ENCODE measurements at places on chromosomes 5 and 9.

DNA sequence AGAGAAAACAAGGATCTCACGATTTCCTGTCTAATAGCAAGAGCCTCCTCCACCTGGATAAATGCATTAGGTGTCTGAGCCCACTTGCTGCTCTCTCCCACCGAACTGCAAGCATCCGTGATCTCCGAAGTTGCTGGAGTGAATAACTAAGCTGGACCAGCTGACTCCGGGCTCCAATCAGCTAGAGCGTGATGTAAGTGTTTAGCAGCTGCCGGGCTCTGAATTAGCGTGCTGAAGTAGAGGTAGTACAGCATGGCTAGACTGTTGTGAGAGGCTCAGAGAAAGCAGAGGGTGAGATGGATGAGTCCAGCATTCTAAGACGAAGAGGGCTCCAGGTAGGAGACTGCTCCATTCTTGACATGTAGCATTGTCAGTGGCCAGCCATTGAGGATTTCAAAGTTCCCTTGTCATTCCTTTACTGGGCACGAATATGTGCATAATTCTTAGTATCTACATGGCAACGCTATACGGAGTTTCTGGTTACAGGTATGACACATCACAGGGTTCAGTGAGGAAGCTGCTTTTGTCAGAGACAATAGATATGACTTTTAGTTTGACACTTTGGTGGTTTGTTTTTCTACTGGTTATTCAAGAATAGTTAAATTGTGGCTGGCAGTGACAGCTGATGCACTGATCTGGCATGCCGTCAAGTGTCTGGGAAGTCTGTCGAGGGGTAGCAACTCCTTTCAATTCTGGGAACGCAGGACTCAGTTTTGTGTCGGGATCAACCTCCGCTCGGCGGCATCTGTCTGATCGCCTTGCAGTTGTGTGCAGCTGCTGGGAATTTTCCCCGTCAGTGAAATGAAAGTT lies 232.6 kb downstream of the MAST4 start:
- DNase-seq: peak; percentile 74

DNA sequence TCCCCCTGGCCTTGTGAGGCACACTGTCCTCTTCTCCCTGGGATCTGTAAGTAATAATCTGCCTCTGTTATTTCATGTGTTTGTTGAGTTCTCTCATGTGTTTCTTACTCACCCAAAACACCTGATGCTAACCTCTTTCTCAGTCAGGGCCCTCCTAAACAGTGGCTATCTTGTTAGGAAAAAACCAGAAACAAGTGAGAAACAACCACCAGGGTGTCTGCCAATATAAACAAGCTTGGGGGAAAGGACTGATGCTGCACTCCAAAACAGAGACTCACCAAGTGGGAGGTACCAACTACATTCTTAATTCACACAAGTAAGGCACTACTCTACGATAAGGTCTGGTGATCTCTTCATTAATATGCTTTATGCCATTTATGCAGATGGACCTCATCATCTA lies 564.4 kb downstream of the SEMA5A start:
- DNase-seq: no peak

DNA sequence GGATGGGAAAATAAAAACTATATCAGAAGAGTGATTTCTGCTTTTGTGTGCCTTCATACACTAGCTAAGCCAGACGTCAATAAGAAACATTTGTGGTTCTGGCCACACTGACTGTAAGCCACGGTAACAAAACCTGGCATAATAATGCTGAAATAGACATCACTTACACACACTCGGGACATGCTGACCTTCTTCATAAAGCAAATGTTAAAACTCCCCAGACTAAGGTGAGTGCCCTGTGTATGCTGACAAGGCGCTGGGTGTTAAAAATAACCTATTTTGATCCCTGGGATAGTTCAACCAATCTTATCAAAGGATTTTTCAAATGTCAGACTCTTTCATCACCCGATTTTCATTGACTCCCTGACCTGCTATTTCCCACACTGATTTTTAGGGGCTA lies 337.0 kb downstream of the RAB3C start:
- DNase-seq: no peak

GRCh38 chr5:143806579-143806978 lies 5.4 kb upstream of the HMHB1 start:
- peak; percentile 81 for DNase-seq

- no peak for DNase-seq
These were observed 94.0 kb downstream of the SMARCA2 start for GRCh38 chr9:2109069-2109650.

DNA sequence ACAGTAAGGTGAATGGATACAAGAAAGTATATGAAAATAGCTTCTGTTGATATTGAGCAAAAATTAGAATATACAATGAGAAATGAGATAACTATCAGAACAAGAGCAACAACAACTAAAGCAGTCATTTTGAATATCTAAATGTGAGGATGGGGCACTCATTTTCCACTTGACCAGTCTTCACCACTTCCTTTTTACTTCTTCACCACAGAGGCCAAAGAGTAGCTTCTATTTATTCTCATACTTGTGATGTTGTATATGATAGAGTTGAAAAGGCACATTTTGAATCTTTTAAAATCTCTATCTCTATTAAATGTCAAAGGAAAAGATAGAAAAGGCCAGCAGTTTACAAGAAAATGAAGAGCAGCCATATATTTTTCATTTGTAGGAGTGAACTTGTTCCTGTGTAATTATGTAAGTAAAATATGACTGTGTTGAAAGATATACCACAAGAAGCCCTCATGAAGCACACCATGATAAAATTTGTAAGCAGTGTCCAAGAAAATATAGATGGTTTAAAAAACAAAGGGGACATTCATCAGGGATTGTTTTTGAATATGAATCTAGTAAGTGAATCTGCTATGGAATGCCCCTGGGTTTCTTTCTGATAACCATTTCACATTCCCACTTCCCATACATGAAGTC lies 39.2 kb downstream of the ADAMTS19 start:
- no peak for DNase-seq

- no peak for DNase-seq
These were observed 343.9 kb downstream of the NFIB start for GRCh38 chr9:13970018-13970417.

DNA sequence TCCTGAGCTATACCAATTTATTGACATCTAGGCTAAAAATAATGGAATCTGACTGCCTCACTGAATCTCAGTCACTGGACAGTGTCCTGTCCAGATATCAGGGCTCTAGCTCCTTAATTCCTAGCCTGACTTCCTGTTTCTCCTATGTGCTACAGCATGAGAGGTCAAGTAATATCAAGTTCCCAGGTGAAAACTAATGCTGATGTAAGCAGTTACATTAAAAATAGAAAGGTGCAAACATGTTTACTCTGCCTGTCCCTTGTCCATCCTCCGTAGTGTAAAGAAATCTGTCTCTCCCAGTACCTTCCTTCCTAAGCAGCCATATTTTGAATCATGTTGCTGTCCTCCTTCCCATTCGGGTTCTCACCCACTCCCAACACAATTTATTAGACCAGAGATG lies 145.9 kb upstream of the GHR start:
- no peak for DNase-seq

DNA sequence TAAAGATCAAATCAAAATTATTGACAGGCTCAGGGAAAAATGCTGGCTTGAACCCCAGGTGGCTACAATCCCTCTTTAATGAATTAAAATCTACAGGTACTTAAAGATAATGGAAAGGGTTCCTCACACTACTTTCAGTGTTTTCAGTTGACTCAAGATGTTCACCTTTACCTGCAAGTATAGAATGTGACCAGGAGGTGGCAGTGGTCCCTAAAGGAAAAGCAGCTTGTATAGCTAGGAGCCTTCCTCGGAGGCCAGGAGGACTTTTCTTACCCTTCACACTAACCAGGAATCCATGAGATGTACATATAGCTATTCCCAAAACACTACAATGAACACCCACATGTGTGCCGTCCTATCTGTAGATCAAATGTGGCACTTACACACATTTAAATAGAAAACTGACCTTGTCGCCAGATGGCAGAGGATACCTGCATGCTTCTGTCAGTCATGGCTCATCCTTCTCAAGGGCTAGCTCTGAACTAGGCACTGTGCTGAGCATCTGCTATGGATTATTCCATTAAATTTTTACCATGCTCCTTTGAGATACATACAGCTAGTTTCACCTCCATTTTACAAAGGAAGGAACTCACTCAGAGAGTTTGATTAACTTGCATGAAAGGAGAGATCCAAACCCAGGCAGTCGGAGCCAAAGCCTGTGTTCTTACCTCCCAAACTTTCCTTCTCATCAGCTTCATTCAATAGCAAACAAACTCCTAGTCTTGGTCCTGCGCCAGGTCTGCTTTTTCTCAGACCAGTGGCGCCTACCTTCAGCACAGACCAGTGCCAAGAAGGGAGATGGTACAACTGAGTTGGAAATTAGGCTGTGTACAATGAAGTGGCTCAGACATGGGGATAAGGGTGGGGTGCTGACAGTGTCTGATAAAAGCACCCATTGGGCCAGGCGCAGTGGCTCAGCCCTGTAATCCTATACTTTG lies 24.5 kb downstream of the C9orf152 start:
- peak; percentile 76 for DNase-seq
